AML-193 (cell line): ENCODE measurements at places on chromosomes 13 and 19.

- DNase-seq: no peak
Measured at GRCh38 chr19:7482584-7483439, 6.0 kb downstream of the PEX11G start.

GRCh38 chr13:102845289-102845629 lies 573 bp upstream of the ERCC5 start:
- DNase-seq: no peak

DNA sequence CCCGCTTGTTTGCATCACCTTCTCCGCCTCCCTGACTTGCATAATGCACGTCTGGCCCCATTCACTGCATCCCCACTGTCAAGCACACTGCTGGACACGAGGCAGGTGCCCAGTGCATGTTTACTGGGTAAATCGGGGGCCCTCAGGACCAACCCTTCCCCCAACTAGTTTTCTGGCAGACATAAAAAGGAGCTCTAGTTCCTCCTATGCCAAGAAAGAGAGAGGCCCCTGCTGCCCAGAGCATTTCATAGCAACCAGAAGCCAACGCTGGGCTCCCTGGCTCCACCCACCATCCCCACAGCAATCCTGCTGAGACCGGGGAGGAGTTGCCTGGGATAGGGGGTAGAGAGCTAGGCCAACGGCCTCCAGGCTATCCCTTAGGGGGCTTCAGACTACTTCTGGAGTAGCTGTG lies 23.2 kb downstream of the ANKRD27 start:
- no peak for DNase-seq

- peak; percentile 74 for DNase-seq
Measured at GRCh38 chr13:31431722-31432137, 232.0 kb downstream of the B3GLCT start.

- no peak for DNase-seq
Measured at GRCh38 chr19:7928741-7929701, 3.1 kb upstream of the CTXN1 start.

DNA sequence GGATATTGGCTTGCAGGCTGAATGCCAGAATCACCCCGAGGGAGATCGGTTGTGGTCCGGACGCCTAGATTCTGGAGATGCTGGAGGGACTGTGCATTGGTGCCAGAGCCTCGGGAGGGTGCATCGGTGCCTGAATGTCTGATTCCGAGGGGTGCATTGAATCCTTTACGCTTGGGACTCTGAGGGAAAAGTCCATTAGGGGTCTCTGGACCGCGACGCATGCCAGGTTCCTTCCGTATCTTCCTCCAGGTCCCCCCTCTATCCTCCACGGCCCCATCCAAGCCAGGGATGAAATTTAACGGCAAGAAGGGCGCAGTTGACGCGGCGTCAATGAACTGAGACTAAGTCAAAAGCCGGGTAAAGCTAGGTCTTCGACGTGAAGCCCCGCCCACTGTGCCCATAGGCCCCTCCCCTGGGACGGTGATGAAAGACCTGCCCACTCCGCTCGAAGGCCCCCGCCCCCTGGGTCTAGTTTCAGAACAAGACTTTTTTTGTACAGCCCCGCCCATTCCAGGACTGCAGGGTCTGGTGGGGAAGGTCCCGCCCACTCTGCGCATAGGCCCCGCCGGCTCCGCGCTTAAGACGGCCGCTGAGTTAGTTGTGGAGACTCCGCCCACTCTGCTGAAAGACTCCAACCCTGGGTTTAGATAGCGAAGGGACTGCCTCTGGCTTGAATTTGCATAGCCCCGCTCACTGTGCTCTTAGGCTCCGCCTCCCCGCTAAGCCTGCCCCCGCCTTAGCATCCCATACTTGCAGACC lies 737 bp downstream of the ZNF575 start:
- peak; percentile 27 for DNase-seq

- DNase-seq: no peak
Measured at GRCh38 chr19:36527341-36527740, 730 bp downstream of the ZNF260 start.

- no peak for DNase-seq
Measured at GRCh38 chr19:49468199-49468598, 5.8 kb upstream of the FLT3LG start.

DNA sequence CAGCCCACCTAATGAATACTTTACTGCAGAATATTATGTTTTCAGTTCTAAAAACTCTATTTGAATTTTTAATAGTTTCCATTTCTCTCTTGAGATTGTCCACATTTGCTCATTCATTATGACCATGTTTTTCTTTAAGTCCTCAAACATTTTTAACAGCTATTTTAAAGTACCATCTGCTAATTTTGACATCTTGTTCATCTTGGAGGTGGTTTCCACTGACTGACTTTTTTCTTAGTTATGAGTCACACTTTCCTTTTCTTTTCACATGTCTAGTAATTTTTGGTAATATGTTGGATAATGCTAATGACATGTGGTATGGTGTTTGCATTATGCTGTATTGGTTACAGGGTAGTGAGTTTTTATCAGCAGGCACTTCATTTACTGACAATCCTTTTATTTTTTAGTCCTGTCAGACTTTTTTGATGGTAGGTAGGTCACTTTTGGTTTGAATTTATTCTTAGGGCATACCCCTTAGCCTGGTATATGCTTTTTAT lies 15.4 kb upstream of the ESD start:
- DNase-seq: no peak

DNA sequence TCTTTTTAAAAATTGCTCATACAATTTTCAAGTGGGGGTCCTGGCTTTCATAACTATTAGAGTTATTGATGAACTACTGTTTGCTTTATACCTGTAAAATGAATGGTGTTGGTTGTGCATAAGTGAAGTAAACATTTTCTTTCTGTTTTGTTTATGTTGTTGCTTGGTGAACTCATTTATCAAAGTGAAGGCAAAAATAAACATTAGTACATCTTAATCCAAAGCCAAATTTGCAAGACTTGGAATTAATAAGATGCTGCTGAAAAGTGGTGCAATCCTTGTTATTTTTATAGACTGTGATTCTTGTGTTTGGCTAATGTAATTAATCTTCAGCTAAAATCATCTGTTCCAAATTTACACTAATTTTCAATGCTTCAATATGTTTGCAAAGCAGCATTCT lies 24.4 kb upstream of the DCT start:
- no peak for DNase-seq

- no peak for DNase-seq
Measured at GRCh38 chr13:76314495-76314894, 571.7 kb downstream of the KCTD12 start.

DNA sequence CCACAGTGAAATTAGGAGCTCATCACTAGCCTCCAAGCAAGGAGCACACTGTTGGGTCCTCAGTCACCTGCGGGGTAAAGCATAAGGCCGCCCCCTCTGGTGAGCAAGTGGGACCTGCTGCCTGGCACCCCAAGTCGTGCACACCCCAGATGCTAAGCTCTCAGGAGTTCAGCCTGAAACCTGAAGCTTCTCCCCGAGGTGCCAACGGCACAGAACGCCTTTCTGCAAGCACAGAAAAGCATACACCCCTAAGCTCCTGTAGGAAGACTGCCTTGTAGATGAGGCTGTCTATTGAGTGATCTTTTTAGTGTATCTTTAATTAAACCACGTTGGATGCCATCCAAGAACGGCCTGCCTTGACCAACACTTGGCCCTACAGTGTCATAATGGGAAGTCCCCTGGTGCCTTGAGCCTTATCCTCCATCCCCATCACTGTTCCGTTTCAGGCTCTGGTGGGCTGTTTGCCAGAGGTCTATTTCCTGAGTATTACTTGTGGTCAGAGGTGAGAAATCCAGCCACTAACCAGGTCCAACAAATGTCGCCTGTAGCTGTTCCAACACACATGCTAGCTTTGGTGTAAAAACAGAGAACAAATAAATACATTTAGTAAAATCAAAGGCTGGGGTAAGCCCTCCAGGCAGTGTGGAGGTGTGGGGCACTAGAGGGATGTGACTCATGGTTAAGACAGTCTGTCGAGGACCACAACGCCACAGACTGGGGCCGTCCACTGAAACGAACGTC lies 44.8 kb downstream of the C13orf42 start:
- peak; percentile 46 for DNase-seq

GRCh38 chr19:49441210-49441959 lies at the start of gene SLC17A7:
TSS of gene SLC17A7 (minus strand) at chr19:49441527. CDS start at chr19:49441379, 148 bp downstream.
- no peak for DNase-seq

GRCh38 chr19:16363852-16364230 lies 39.2 kb downstream of the KLF2 start:
- DNase-seq: no peak

GRCh38 chr19:10430505-10431253 lies 10.3 kb downstream of the PDE4A start:
- DNase-seq: no peak

- DNase-seq: no peak
Measured at GRCh38 chr13:26465514-26465913, 92.0 kb upstream of the WASF3 start.

DNA sequence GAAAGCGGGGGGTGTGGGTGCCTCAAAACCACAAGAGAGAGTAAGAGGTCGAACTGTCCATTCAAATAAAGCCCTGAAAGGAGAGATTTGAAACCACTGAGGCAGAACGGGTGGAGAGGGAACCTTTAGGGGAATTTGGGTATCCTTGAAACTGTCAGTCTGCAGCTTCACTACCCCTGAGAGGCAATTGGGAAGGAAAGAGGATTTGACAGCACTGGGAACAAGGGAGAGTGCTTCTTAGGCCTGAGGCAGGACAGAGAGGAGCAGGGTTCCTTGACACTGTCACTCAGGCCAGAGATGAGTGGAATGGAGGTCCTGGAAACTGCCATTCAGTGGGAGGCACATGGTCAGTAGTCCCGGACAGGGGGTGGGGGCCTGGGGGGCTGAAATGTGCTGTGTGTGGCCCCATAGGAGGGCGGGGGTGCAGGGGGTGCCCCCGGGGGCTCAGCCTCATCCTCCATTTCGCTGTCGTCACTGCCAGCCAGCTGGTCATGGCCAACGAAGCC lies 5.0 kb downstream of the GFY start:
- no peak for DNase-seq

- DNase-seq: no peak
Measured at GRCh38 chr13:71879808-71880344, 12.9 kb upstream of the DACH1 start.

DNA sequence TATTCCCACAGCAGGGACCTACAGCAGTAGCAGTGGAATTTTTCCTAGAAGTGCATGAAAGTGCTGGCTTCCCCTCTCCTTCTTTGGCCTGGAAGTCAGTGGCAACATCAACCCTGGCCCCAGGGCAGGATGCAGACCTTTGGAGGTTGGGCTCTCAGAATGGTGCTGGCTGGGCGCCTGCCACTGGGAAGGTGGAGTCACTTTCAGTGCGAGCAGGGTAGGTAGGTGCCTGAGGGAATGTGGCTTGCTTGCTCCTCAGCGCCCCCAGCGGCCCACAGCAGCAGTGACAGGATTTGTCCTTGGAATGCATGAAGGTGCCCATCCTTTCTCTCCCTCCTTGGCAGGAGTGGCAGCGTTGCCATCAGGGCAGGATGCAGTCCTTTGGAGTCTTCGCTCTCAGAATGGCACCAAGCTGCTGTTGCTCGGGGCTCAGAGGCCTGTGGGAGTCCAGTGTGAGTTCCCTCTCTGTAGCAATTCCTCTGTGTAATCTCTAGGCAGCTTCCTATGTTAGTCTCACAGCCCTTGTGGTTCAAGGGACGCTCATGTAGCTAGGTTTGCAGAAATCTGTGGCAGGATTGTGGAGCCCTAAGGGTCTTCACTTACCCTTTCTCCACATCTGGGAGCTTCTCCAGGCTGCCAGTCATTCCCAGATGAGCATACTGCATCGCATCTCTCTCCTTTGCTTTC lies 354.4 kb upstream of the DACH1 start:
- peak; percentile 12 for DNase-seq

DNA sequence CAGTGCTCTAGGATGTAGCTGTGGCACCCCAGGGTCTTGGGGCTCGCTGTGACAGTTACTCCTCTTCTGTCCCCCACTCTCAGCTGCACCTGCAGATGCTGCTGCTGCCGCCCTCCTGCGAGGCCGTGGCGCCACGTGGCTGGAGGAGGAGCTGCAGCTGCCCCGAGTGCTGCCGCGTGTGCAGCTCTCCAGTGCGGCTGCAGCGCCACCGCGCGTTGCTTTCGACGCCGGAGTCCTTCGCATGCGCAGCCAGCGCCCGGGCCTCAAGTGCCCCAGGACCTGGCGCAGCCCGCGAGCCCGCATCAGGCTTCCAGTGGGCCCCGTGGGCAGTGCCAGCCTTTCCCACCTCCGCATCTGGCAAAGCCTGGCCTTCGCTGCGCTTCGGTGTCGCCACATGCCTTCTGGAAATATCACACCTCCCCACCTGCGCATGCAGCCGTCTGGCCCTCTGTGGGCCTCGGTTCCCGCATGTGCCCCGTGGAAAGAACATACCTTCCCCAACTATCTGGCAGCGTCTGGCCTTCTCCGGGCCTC lies 692 bp upstream of the ZNF580 start:
- no peak for DNase-seq

- no peak for DNase-seq
Measured at GRCh38 chr19:14941189-14941588, at the start of gene OR7C2. TSS of gene OR7C2 (plus strand) at chr19:14941489. CDS start at chr19:14941489, 0 bp downstream.

GRCh38 chr13:110055089-110055488 lies 251.9 kb downstream of the COL4A1 start:
- DNase-seq: no peak

DNA sequence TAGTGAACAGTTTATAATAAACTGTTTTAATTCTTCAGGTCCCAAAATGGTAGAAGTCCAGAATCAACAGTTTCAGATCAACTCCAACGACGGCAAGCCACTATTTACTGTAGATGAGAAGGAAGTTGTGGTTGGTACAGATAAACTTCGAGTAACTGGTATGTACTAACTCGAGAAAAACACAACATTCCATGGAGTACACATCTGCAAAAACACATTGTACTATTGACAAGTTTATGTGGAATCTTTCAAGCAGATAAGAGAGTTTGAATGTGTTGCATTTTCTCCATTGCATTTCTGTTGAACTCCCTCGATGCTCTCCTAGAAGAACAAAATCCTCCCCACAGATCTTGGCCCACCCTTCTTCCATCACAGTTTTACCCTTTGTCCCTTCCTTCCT lies 98.5 kb downstream of the SGCG start:
- DNase-seq: no peak

DNA sequence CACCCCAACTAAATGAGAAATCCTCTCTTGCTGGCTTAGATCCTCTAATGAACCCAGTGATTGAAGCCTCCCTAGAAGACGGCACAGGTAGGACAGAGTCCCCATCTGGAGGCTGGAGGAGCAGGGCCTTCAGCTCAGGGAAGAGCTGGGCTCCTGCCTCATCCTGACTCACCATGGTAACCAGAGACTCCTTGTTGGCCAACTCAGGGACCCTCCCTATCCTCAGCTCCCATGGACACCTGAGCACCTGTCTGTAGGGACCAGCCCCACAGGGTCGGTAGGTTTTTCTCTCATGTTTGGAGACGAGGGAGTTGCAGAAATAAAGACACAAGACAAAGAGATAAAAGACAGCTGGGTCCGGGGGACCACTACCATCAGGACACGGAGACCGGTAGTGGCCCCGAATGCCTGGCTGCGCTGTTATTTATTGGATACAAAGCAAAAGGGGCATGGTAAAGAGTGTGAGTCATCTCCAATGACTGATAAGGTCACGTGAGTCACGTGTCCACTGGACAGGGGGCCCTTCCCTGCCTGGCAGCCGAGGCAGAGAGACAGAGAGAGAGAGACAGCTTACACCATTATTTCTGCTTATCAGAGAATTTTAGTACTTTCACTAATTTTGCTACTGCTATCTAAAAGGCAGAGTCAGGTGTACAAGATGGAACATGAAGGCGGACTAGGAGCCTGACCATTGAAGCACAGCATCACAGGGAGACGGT lies 26.6 kb downstream of the SIGLEC7 start:
- no peak for DNase-seq

- DNase-seq: peak; percentile 87
Measured at GRCh38 chr13:99320693-99321481, 13.7 kb upstream of the GPR183 start.

GRCh38 chr19:17469092-17469480 lies 1.2 kb upstream of the SLC27A1 start:
- DNase-seq: no peak
